Activated naive CD4-positive, alpha-beta T cell treated with anti-CD3 and anti-CD28 coated beads for 36 hours (primary cell): ENCODE measurements at places on chromosomes 3 and 15.

DNA sequence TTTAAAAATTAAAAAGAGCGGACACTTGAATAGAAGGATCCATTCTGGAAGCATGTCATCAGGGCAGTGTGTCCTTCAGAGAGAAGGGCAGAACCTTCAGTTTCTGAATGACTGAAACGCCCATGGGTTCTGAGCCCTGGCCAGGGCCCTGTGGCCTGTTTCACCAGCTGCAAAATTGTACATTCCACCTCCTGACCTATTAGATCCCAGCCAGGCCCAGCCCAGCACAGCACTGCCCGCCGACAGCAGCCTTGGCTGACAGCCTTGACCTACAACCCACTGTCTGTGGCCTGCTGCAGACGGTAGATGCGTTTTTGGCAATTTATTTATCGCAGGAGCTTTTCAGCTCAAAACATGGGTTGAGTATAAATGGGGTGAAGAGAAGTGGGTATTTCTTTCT, 5.9 kb upstream of the POLG start:
- no peak for DNase-seq

DNA sequence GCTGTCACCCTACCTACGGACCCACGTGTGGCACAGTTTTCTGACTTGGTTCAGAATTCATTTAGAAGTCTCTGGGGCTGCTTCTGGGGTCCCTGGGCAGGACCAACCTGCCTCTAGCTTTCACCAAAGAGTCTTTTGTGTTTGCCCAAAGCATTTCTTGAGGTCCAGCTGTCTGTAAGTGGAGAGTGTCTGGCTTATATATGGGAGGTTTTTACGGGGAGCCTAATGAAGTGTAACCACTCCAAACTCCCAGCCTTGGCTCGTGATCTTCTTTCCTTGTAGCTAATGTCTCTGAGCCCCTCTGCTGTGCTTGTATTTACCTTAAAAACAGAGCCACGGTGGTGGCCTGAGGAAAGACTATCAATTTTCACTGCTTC, 109.0 kb upstream of the CTDSPL start:
- DNase-seq, result no peak

GRCh38 chr3:161212171-161212771, 8.8 kb upstream of the NMD3 start:
- no peak for DNase-seq

- DNase-seq, result no peak
Measured at GRCh38 chr3:151198849-151199248, 4.2 kb downstream of the GPR171 start.
